ENCODE measurements at places on chromosomes 13 and 19.

DNA sequence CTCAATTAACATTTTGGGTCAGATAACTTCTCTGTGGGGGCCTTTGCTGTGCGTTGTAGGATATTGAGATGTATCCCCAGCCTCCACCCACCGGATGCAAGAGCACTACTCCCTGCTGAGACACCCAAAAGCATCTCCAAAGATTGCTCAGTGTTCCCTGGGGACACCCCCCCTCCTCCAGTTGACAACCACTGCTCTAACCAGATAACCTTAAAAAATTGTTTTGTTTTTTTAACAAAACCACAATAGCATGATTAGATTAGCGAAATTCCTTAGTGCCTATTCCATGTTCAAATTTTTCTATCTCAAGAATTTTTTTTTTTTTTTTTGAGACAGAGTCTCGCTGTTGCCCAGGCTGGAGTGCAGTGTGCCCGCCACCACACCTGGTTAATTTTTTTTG, 2.6 kb upstream of the EPN1 start:
- no peak for DNase-seq

DNA sequence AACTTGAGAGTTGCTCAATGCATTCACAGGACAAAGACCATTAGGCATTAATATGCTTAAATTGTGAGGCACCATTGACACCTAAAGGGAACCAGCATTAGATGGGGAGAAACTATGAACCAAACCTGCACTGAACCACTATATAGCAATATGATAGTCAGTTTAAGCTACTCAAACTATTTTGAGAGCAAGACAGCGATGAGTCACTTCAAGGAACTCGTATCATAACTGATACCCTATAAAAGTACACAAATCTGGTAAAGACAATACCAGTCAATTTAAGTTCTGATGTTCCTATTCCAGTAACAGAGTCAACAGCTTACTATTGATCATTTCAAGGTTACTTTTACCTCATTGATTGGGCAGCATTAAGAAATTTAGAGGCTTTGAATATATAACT, 151.3 kb upstream of the ATXN8OS start:
- DNase-seq: no peak

DNA sequence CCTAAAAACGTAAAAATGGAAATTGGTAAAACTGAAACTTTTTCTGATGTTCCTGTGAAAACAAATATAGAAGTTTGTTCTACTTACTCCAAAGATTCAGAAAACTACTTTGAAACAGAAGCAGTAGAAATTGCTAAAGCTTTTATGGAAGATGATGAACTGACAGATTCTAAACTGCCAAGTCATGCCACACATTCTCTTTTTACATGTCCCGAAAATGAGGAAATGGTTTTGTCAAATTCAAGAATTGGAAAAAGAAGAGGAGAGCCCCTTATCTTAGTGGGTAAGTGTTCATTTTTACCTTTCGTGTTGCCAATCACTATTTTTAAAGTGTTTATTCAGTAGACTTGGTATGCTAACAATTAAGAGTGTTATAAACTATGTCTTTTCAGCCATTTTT, 25.6 kb downstream of the BRCA2 start:
- DNase-seq: no peak

GRCh38 chr19:32465176-32465575, 59.6 kb downstream of the DPY19L3 start:
- no peak for DNase-seq

GRCh38 chr19:51421229-51422052, 4.0 kb upstream of the SIGLEC10 start:
- DNase-seq: peak; percentile 13

- DNase-seq: no peak
These were observed 268.8 kb downstream of the DLEU7 start for GRCh38 chr13:50574731-50575130.

GRCh38 chr13:112815871-112816270, 126.0 kb downstream of the ATP11A start:
- no peak for DNase-seq

DNA sequence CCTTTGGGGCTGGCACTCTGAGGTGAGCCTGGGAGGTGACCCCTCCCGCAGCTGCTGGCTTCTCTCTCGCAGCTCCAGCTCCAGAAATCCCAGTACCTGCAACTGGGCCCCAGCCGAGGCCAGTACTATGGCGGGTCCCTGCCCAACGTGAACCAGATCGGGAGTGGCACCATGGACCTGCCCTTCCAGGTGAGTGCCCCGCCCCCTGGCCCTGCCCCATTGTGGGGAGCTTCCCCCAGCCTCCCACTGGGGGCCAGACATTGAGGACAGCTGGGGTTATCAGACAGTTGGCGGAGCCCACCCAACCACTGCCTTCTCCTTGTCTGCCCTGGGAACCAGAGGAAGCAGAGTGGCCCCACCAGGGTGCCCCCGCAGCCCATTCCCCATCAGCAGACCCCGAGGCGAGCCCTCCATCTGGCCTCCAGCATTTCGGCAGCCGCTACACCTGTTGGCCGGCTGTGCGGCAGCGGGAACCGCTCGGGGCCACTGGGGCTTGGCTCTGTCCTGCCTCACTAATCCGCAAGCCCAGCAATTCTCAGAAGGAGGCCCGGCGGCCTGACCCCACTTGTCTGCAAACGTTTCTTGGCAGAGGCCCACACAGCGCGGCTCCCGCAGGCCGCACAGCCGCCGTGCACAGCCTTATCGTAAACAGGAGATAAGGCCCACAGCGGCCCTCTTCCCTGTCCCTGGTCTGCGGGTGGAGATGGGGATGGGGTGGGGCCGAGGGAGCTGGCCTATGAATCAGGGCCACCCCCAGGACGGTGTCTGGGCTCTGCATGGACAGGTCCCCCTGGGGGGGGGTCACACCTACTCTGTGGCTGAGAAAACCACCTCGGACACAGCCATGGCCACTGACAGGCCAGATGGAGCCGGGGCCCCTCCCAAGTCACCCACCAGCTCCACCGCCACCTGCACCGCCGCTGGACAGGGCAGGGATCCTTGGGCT, 48.0 kb downstream of the COMP start:
- DNase-seq: no peak

- no peak for DNase-seq
These were observed 18.3 kb downstream of the DIS3 start for GRCh38 chr13:72763411-72763810.

DNA sequence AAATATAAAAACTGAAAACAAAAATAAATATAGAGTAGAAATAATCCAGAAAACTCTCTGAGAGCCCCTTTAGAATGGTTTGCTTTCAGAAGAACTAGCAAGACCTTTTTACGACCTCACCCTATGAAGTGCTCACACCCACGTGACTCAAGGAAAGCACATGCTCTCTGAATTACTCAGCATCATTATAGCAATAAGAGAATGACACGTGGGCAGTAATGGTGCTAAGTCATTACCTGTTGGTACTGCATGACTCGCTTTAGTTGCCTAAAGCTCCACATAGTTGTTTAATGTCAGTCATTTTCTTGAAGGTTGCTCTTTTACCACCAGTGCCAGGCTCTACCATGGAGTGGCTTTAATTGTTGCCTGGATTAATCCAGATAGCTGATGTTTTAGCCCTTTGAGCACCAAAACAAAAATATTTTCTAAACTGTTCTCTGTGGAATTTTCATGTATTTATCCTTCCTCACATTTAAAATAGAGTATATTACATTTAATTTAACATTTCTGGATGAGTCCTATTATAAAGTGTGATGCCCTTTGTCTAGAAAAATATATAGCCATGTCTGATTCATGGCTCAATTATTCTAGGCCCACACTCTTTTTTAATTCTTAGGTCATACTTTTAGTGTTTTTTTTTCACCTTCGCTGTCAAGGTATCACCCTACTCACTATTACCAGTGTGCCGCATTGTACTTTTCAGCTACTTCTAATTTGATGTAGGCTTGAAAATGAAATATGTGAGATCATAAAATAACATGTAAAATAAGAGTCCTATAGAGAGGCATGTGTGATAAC, 56.8 kb downstream of the THSD1 start:
- DNase-seq: no peak

GRCh38 chr13:28429685-28430290, 65.1 kb downstream of the FLT1 start:
- DNase-seq: no peak

- no peak for DNase-seq
These were observed 82.9 kb downstream of the PDS5B start for GRCh38 chr13:32669030-32669646.

- no peak for DNase-seq
These were observed 418.6 kb downstream of the FOXO1 start for GRCh38 chr13:40247845-40248244.

GRCh38 chr19:11321191-11322126, 18.0 kb downstream of the RAB3D start:
- no peak for DNase-seq

- DNase-seq: peak; percentile 4
These were observed 949 bp upstream of the ZNF260 start for GRCh38 chr19:36528921-36529518.

DNA sequence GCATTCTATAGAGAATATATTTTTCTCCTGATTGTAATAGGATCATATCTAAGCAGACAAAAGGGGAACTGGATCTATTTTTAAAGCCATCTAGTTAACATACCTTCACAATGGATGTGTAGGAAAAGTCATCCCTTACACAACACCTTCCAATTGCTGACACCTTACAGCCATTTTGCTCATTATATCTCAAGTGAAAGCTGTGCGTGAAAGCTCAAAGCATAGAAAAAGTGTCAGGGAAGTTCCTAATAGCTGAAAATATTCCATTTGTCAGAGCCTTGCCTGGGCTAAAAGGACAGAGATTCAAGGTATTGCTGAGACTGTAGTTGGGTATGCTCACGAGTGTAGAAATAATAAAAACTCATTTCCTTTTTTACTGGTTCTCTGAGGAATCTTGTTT, 340.6 kb upstream of the KLHL1 start:
- DNase-seq: no peak

DNA sequence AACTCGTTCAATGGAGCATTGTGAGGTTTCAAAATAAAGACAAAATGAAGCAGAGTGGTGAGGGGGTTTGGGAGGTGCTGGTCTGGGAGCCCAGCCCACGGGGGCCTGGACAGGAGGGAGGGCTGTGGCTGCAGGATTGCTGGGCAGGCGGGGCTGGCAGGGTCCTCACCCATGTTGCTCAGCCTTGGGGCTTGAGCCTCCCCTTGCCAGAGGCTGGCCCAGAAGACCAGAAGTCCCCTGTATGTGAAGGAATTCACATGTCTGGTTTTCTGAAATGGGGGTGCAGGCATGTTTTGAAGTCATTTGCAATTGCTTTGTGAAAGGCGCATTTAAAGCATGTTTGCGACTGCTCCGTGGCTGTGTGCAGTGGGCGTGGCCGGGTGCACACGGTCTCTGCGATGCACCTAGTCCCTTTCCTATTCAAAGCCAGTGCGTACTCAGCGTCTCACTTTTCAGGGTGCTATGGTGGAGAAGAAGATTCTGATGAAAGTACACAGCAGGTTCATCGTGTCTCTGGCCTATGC, 2.3 kb downstream of the GRK1 start:
- no peak for DNase-seq

DNA sequence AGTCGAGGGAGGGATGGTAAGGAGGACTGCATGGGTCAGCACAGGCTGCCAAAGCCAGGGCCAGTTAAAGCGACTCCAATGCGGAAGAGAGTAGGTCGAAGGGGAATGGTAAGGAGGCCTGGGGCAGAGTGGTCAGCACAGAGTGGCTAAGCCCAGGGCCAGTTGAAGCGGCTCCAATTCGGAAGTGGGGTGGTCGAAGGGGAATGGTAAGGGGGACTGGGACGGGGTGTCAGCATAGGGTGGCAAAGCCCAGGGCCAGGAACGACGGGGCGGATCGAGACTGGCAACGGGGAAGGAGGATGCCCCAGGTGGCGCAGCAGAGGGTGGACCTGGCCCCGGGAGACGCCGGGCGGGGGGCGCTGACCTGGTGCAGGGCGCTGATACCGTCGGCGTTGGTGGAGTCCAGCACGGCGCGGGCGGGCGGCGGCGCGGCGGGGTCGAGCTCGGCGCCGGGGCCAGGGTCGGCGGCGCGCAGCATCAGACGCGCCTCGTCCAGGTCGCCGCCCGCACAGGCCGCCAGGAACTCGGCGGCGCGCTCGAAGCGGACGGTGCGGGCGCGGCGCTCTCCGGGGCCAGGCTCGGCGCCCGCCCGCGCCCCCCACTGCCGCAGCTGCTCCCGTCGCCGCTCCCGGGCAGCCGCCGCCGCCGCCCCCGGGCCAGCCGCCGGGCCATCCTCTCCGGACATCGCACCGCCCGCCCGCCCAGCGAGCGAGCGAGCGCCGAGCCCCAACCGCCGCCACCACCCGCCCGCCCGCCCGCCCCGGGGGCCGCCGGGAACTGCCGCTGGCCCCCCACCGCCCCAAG, at the start of gene PPP1R12C:
PPP1R12C (minus strand) TSS at position 779 of the 804 bp plus-strand sequence; CDS start at position 685, 94 bp downstream.
- peak; percentile 52 for DNase-seq

- DNase-seq: peak; percentile 30
These were observed 15.9 kb downstream of the DYRK1B start for GRCh38 chr19:39817888-39818561.

GRCh38 chr13:66362485-66362884, 867.7 kb downstream of the PCDH9 start:
- DNase-seq: no peak

- DNase-seq: no peak
These were observed 1193.6 kb downstream of the UQCRFS1 start for GRCh38 chr19:28019371-28019770.

GRCh38 chr13:40254394-40254793, 412.0 kb downstream of the FOXO1 start:
- no peak for DNase-seq

GRCh38 chr13:23617551-23618024, 47.4 kb downstream of the TNFRSF19 start:
- no peak for DNase-seq

- DNase-seq: no peak
These were observed 12.4 kb downstream of the ZIC5 start for GRCh38 chr13:99959127-99959539.

GRCh38 chr19:38726284-38726673, 18.0 kb downstream of the CAPN12 start:
- DNase-seq: no peak

DNA sequence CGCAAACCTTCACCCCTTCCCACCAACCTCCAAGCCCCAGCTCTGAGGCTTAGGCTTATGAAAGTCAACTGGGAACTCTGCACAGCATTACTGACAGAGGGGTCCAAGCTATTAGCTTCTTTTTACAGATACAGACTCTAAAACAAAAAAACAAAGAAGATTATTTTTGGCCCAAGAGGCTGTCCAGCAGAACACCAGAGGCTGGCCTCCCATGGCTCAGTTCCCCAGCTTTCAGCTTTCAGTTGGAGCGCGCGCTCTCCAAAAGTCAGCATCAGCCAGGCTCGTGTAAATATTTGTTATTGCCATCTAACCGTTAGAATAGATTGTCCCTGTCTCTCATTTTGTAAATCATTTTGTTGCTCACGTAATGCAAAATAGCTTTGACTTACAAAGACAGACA, 58.4 kb downstream of the ZIC5 start:
- DNase-seq: no peak

- DNase-seq: no peak
These were observed 19.0 kb downstream of the N4BP2L1 start for GRCh38 chr13:32409001-32409313.

GRCh38 chr13:77139306-77139705, 112.3 kb upstream of the FBXL3 start:
- DNase-seq: no peak

DNA sequence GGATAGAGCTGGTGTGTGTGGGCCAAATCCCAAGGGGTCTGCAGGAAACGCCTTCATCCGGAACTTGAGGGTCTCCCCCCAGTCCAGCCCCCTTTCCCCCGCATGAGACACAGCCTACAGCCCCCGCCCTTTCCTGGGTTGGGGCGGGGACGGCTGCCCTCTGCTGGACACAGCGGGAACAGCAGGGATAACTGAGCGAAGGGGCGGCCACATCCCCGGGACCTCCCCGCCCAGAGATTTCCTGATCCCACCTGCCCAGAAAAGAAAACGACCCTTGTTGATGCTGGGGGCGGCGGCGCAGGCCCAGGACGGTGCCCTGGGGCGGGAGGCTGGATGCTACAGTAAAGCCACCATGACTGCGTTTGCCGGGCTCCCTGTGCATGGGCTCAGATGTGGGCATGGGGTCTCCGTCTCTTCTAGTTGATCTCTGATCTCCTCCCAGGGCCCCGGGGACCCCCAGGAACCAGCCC, 14.2 kb downstream of the ONECUT3 start:
- DNase-seq: peak; percentile 84
